ENCODE measurements at places on chromosomes 1 and 21. TPM values are rescaled to one million over a fixed set of nuclear protein-coding genes. Genes with fewer than 3 reads are reported as not detected.

Gene CXADR
- total RNA-seq = 0.10 TPM

DNA sequence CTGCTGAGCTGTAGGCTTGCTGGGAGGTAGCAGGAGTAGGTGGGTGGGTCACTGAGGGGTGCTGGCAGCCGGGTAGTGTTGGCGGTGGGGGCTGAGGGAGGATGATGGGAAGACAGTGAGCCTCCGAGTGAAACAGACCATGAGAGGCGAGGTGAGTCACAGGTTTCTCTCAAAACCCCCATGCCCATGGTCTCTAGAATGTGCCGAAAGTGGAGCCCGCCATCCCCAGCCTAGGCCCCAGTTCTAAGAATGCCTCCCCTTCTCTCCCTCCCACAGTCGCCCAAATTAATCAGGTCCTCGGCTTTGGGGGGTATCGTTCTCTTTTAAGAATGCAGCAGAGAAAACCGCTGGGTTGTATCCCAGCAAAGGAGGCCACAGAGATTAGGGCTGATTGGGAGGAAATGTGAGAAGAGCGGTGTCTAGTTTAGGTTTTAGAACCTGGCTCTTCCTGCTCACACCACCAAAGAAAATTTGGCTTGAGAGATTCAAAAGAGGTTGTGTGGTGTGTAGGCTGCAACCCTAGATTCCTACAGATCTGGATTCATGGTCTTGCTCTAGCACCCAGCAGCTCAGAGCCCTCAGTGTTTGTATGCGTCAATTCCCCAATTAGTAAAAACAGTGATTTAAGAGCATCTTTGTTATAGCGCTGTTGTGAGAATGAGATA, 27.7 kb upstream of the IL19 start:
- DNase-seq = no peak

Gene LCE1D
- not detected for total RNA-seq

DNA sequence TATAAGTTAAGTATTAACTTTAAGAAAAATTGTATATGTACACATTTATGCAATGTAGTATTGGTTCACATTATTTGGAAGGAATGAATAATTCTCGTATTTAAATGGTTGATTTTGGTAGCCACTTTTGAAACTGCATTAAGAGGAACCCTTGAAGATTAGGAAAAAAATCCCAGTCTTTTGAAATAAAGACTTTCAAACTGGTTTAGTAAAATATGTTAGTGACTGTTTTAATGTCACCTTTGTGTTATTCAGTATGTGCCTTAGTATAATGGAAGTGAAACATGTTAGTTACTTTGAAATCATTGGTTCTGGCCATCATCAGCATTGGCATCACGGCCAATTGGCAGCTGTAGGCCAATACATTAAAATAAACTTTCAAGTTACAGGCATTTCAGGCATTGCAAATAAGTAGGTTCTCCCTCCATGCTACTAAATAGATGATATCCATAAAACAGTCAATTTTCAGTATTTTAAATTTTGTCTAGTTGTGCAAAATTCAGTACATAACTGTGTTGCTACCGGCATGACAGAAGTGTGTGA, 4.4 kb downstream of the MIER1 start:
- no peak for DNase-seq

Gene S100A13
- total RNA-seq = 4.1 TPM

Gene TMEM51
- not detected for total RNA-seq

- no peak for DNase-seq
These were observed 97.9 kb upstream of the RUNX3 start for GRCh38 chr1:25027822-25028586.

- DNase-seq = no peak
These were observed 28.9 kb downstream of the ODR4 start for GRCh38 chr1:186404454-186405051.

- DNase-seq = no peak
These were observed 20.9 kb downstream of the SDC3 start for GRCh38 chr1:30887485-30888315.

Gene CSF3R
- 74.9 TPM for total RNA-seq

GRCh38 chr1:63368131-63368530, 704 bp downstream of the ALG6 start:
- no peak for DNase-seq

- no peak for DNase-seq
These were observed 111.0 kb downstream of the KCNJ6 start for GRCh38 chr21:37805266-37805665.

GRCh38 chr1:110150330-110151174, at the start of gene SLC6A17:
Gene SLC6A17 (plus strand): TSS chr1:110150494. CDS start chr1:110166930, 16,436 bp downstream.
- no peak for DNase-seq

Gene PRRX1
- total RNA-seq = not detected

- no peak for DNase-seq
These were observed 81.7 kb downstream of the AXDND1 start for GRCh38 chr1:179447489-179447888.

GRCh38 chr1:153262462-153263157, 3.1 kb downstream of the LORICRIN start:
- peak; percentile 17 for DNase-seq

Gene SV2A
- 1.3 TPM for total RNA-seq

- no peak for DNase-seq
These were observed 17.1 kb upstream of the EDN2 start for GRCh38 chr1:41501581-41501980.

GRCh38 chr1:54973205-54973921, 7.1 kb upstream of the TMEM61 start:
- DNase-seq = no peak
